Right ventricle myocardium inferior (tissue), 1 donor: ENCODE measurements at places on chromosomes 6 and 20. TPM values are rescaled to one million over a fixed set of nuclear protein-coding genes. Genes with fewer than 3 reads are reported as not detected.

The AKAP7 gene
- total RNA-seq = 11.1 TPM

DNA sequence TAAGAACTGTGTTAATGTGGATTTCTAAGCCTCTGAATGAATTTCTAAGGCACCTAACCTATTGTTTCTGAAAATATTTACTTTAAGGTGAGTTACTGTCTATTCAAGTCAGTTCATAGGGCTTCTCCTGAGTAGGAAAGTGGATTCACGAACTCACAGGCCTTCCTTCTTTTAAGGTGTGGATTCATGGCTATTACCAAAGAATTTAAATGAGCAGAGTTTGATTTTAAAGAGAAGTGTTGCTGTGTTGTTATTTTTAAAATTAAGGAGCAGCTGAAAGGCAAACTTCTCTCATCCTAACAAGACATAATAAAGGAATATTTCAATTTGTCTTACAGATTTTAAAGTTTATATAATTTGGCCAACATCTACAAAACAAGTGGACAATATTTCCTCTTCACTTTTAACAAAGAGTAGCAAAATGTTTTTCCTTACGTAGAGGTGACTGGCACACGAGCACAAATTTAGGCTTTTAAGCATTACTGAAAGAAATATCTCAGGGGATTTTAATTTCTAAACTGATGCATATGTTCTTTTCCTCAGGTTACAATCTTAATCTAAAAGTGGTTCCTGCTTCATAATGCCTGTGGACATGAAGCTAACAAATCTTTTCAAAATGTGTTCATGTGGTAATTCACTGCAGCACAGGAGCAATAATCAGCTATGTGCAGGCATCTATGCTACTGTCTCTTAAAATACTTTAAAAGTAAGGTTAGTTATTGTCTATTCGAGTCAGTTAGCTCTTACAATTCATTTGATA lies 602 bp upstream of the TSPYL4 start:
- DNase-seq = no peak

GRCh38 chr6:38151580-38152500 lies 332.3 kb downstream of the ZFAND3 start:
- no peak for DNase-seq

GRCh38 chr6:161228921-161229591 lies 44.8 kb downstream of the AGPAT4 start:
- no peak for DNase-seq

GRCh38 chr20:50192364-50193198 lies 2.0 kb downstream of the CEBPB start:
- DNase-seq = peak; percentile 92

- no peak for DNase-seq
Observed at GRCh38 chr6:126480268-126480667, 140.4 kb downstream of the CENPW start.

- DNase-seq = peak; percentile 50
Observed at GRCh38 chr20:3687655-3688054, 5.8 kb upstream of the ADAM33 start.
